ENCODE measurements at places on chromosomes 6 and 20.

GRCh38 chr6:10962673-10963072 is 75.8 kb downstream of the SYCP2L start:
- DNase-seq, result no peak

GRCh38 chr20:61902221-61902869 is 163.3 kb downstream of the TAF4 start:
- DNase-seq, result no peak

DNA sequence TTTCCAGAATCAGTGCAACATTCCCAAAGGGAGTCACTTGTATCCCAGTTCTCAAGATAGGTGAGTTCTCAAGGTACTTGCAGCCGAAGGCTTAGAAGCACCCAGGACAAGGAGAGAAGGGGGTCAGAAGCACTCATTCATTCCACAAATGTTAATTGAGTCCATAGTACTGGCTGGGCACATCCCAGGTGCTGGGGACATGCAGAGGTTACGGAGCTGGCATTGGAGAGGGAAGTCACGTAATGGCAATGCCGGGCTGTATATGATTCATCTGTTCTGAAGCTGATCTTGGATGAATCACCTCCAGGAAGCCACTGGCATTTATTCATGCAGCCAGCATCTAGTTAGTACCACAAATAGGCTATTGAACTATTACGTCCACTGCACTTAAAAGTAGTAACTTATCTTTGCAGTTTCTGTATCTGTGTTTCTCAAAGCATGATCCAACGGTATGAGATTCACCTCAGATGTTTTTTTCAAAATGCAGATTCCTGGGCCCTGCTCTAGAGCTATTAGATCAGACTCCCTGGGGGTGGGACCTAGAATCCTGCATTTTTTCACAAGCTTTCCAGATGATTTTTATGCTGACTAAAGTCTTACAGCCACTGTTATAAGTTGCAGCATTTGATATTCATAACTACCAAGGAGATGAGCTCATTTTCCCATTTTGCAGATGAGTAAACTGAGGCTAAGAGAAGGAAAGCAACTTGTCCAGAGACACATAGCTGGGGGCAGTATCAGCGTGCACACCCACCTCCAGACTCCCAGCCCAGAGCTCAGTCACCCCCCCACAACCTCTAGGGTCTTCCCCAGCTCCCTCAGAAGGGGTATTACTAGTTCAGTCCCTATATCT is 44.1 kb upstream of the ID1 start:
- no peak for DNase-seq

GRCh38 chr6:40788661-40789655 is 201.8 kb upstream of the LRFN2 start:
- DNase-seq, result peak; percentile 46

- no peak for DNase-seq
These were observed 687.9 kb upstream of the CITED2 start for GRCh38 chr6:140062043-140063020.

DNA sequence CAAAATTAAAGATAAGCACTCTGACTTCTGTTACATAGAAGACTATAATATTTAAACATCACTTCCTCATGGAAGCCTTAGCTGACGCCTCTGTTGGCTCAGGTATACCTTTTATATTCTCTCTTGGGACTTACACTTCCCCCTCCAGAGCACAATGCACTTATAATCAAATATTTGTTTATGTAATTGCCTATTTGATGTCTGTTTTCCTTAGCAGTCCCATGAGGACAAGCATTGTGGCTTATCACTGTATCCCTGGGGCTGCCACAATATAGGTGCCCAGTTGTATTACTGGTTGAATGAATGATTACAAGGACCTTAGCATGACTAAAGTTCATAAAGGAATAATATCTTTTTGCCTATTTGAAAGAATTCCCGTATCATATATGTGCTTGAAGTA is 186.7 kb upstream of the VGLL2 start:
- no peak for DNase-seq

GRCh38 chr6:139711804-139712585 is 337.5 kb upstream of the CITED2 start:
- no peak for DNase-seq
